ENCODE measurements at places on chromosomes 11 and 22.

GRCh38 chr11:2209900-2210321 is 38.3 kb upstream of the TH start:
- no peak for DNase-seq

DNA sequence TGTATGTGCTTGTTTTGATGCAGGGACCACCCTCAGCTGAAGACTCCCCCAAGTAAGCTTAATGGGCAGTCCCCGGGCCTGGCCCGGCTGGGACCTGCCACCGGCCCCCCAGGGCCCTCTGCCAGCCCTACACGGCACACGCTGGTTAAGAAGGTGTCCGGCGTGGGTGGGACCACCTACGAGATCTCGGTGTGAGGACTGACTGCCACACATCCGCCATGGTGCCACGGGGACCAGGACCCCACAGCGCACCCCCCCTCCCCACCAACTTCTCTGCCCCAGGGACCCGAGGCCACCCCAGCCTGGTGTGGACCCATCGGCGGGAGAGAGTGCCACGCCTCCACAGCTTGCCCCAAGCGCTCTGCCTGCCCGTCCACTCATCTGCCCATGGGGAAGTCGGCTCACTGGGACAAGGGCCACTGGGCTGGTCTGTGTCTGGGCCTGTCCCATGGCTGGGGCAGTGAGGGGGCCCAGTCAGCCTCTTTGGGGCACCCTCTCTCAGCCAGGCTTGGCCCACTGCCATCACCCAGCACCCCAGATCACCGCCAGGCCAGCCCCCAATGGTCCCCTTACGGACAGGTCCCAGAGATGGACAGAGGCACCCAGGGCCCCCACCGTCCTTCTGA is 5.5 kb downstream of the CCDC188 start:
- no peak for DNase-seq

- no peak for DNase-seq
These were observed 46.4 kb downstream of the PAX6 start for GRCh38 chr11:31764766-31765165.

DNA sequence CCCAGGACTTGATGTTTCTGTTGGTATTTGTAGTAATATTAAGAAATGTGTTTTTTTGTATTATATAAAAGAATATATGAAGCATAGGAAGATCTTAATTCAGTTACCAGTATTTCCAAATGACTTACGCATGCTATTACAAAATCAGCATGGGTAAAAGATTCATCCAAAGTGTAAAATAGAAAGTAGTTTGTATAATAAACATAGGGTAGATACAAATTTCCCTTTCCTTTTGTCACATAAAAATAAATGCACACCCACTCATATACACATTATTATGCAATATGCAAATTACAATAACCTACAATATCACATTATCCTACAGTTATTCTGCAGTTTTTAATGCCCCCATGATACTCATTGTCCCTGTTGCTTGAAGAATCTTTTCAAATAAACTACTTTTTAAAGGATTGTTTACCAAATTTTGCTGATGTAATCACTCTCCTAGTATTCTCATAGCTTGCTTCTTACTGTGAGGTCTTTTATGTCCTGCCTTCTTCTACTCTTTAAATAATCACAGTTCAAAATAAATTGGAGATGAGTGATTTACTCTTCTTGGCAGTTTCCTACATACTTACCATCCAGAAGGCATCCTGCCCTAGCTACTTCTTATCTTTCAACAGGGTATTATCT is 244.0 kb downstream of the CASP12 start:
- DNase-seq: no peak

DNA sequence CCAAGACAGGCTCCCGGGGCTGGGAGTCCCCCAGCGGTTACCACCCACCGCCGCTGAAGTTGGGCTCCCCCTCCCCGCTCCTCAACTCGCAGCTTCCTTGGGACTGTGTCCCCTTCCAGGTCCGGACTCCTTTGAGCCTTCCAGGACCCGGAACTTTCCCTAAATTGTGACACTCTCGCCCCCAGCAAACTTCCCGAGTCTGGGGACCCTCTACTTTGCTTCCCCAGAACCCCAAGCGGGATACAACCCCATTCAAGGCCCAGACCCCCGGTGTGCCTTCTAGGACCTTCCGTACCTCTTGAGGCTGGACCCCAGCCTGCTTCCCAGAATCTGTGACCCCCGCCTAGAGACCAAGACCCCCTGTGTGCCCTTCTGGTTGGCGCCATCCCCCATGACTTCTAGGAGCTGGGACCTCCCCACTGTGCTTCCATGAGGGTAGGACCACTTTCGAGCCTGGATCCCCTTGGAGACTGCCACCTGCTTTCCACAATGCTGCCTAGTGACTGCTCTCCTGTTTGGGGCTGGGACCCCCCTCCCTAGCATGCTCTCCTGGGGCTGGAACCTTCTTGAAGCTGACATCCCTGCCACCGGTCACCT is 587 bp downstream of the MYRF start:
- no peak for DNase-seq

DNA sequence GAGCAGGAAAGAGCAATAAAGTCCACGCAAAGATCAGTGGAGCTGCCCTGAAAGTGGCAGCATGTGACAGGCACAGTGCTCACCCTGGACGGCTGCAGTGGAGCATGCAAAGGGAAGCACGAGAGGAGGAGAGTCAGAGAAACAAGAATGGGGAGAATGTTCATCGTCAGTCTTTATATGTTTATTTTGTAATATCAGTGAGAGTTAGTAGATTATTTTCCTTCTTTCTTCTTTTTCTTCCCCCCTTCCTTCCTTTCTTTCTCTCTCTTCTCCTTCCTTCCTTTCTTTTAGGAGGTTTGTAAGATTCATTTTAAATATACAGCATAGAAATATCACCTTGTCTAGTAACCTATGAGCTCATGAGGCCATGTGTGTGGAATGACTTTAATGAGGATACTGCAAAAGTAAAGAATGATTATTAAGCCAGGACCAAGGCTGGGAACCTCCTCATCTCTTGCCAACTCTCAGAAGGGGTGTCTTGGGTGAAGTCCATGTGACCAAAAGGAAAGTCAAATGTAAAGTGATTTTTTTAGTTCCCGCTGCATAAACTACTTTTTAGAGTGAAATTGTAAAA is 321.1 kb downstream of the AASDHPPT start:
- DNase-seq: peak; percentile 71

GRCh38 chr11:113142508-113142907 is 171.9 kb upstream of the TTC12 start:
- DNase-seq: no peak

GRCh38 chr22:25403811-25404471 is 160.5 kb upstream of the GRK3 start:
- peak; percentile 18 for DNase-seq

DNA sequence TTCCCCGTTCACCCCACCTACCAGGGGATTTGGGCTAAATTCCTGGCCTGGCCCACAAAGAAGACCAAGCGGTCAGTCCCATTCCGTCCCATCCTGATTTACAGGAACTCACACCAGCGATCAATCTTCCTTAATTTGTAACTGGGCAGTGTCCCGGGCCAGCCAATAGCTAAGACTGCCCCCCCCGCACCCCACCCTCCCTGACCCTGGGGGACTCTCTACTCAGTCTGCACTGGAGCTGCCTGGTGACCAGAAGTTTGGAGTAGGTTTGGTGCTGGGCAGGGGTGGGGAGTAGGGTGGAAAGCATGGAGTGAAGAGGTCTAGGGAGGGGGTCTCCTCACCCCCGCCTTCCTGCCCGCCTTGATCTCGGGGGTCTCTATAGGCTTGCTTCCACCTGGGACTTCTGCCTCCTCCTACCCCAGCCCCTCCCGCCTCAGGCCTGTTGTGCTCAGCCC is at the start of gene SERPING1:
TSS of gene SERPING1 (plus strand) at position 225 of the 455 bp plus-strand sequence. CDS start 586 bp downstream, outside the sequence.
- no peak for DNase-seq

DNA sequence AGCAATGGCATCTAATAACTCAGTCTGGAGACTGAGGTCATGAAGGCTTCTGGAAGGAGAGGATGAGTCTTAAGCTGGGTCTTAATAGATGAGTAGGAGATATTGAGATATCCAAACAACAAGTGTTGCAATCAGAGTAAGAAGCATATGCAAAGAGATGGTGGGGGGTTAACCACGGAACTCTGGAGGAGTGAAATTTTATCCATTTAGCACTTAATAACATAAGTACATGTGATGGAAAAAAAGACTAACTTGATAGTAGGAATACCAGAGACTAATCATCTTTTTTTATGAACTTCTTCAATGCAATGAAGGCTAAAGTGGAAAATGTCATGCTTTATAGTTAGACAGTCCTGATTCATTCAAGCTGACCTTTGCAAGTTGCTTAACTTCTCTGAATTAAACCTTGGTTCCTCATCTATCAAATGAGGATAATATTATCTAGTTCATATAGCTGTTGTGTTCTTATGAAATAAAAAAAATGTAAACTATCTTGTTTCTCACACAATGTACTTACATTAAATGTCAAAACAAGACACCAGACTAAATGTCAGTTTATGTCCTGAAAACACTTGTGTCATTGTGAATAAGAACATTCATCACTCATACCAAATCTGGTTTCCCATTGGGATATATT is 403.1 kb upstream of the CCDC90B start:
- DNase-seq: no peak

DNA sequence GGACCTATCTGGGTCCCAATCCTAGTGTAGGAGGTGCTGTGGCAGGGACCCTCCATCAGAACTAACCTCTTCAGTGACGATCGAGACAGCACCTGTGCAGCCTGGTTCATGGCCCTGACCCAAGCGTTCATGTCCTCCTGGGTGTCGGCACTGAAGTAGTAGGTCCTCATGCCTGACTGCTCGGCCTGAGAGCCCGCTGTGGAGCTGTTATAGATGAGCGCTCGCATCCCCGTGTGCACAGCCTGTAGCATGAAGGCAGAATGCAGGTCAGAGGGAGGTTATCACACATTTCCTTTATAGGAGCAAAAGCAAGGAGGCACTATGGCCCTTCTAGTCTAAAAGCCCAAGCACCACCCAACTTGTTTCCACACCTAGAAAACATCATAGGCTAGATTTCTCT is 103.0 kb downstream of the C11orf58 start:
- DNase-seq: peak; percentile 58

DNA sequence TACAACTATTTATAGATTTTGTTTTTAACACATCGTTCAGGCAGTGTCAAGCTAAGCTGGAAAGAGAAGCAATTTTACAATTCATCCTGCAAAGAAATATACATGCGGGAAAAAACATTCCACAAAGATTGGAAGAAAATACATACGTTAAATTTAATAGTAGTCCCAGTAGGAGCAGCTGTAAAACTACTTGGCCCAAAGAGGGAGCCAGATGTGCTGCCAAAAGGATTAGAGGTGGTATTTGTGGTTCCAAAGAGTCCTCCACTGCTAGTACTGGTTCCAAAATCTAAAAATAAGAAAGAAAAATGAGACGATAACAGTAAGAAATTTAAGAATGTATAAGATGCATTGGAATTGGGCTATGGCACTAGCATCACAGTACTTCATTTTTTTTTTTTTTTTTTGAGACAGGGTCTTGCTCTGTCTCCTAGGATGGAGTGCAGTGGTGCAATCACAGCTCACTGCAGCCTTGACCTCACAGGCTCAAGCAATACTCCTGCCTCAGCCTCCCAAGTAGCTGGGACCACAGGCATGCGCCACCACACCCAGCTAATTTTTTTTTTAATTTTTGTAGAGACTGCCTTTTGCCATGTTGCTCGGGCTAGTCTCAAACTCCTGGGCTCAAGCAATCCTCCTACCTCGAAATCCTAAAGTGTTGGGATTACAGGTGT is 21.5 kb downstream of the NUP98 start:
- no peak for DNase-seq

- no peak for DNase-seq
These were observed 21.3 kb downstream of the IFITM10 start for GRCh38 chr11:1728931-1729691.
